NCI-H524 treated with DMSO at 0.1 percent for 48 hours (cell line): ENCODE measurements at places on chromosomes 2 and 18.

DNA sequence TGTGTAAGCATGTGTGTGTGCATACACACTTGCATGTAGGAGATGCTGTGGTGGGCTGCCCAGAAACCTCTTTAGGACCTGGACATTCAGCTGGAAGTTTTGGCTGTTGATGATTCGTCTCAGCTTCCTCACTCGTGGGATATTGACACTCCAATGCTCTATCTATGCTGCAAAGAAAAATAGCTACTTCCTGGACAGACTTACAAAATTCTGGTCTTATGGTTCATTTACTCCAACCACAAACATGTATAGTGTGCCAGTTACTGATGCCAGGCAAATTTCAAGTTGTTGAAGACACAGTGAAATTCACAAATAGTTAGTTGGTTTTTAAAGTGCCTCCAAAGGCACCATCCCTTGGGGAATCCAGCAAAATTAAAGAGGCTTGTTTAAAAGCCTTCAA is 882.6 kb downstream of the CPS1 start:
- DNase-seq = no peak

DNA sequence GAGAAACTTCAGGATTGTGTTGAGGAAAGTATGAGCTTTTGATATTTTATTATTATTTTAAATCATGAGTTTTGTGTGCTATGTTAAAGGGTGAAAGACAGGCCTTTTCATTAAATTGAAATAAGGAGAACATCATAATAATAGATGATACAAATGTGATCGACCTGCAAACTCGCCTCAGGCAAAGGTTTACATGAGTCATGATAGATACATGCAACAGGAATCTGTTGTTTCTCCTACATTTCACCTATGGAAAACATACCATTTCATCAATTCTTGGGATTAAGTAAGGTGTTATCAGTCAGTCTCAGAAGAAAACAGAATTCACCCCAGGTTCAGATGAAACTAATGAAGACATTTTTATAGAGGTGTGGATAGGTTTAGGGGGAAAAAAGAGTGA is 1992.5 kb upstream of the PIK3C3 start:
- no peak for DNase-seq

DNA sequence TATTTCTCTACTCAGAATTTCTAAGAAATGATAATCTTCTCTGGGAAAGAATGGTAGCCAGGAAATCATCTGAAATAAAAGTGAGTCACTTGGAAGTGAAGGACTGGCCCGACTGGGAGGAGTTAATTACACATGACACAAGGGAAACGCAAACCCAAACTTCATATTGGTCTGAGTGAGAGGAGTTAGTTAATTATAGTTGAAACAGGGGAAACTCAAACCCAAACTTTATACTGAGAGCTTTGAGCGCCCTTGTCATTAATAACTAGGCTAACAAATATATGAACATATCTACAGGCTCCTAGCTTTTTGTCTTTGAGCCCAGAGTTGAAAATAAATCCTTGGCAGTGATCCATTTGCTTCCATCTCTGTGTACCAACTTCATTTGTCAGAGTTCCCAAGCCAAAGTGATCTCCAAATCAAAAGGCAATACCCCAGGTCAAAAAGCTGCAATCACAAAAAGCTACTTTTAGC is 187.8 kb upstream of the COL3A1 start:
- DNase-seq = no peak

DNA sequence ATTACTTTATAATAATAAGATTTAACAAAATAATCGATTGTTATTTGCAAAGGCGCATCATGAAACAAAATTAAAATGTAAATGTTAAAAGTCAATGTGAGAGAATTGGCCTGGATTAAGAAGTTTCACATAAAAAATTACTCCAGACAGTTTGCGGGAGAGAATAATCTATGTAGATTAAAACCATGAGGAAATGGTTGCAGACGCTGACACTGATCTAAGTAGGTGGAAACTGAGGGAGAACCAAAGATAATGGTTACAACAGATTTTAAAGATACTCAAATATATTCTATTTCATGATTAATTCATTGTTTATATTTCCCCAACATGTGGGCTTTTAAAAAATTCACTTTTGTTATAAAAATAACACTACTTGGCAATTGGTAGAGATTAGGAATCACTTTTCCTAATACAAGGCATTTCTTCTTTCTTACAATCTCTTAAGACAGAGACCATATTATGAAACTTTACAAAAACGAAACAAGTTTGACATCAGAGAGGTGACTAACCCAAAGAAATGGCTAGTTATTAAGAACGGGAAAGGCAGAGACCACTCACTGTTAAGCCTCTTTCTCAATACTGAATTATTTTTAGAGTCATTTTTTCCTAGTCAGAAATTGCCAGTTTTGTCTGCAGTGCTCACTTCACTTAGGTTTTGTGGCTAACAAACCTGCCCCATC is 1.6 kb downstream of the KANSL1L start:
- no peak for DNase-seq

- no peak for DNase-seq
These were observed 2.3 kb downstream of the HDAC4 start for GRCh38 chr2:239398521-239398921.

- no peak for DNase-seq
These were observed 218.5 kb downstream of the KCNS3 start for GRCh38 chr2:18096836-18097405.

- DNase-seq = peak; percentile 20
These were observed 42.8 kb downstream of the PLEKHA3 start for GRCh38 chr2:178522950-178523595.

DNA sequence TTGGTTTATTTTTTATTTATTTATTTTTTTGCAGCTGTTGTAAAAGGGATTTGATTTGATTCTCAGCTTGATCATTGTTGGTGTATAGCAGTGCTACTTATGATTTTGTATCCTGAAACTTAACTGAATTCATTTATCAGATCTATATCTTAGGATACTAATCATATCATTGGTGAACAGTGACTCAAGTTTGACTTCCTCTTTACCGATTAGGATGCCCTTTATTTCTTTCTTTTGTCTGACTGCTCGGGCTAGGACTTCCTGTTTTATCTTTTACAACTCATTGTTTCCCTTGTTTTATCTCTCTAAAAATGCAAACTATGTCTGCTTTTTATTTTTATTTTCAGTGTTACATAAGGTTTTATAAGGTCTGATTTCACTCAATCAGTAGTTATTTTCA is 23.6 kb downstream of the SP100 start:
- no peak for DNase-seq

- DNase-seq = no peak
These were observed 47.0 kb upstream of the PPP1CB start for GRCh38 chr2:28704621-28705020.

GRCh38 chr18:10242936-10243680 is 211.3 kb upstream of the APCDD1 start:
- DNase-seq = no peak

DNA sequence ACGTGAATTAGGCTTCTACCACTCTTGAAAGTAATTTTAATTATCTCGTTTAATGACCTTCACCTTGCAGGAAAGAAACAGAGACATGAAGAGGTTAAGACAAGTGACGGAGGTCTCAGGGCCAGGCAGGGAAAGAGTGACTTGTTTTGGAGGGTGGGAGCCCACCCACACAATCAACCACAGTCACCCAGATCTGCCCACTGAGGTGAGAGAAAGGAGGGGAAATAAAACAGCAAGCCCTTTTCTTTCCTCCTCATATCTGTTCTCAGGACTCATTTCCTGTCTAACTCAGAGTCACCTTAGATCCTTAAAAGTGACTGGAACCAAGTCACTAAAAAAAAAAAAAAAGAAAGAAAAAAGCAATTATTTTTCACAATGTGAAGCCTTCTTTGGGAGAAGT is 26.8 kb downstream of the ATP8B1 start:
- no peak for DNase-seq

DNA sequence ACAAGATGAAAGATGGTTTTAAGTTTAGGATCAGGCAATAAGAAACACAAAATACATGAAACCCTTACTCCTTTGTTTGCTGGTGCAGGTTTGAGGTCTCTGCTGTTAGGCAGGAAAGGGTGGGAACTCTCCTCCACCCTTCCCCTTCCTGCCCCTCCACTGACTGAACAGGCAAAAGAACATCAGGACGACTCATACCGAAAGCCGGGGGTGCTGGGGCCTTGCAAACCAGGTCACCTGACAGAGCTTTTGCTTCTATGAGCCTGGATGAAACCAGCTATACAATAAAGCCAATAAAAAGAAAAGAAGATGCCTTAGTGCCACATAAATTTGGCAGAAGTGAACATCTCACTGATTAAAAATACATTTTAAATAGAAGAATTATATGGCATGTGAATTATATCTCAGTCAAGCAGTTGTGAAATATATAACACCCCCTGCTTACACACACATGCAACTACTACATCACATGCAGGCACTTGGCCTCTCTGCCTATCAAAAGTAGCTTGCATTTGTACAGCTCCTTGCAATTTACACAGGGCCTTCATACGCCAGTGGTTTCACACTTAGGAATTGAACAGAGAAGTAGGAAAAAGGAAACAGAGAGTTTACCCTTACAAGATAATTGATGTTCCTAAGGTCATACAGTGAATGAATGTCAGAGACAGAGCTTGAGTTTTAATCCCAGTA is 215.1 kb upstream of the TRIB2 start:
- DNase-seq = no peak

DNA sequence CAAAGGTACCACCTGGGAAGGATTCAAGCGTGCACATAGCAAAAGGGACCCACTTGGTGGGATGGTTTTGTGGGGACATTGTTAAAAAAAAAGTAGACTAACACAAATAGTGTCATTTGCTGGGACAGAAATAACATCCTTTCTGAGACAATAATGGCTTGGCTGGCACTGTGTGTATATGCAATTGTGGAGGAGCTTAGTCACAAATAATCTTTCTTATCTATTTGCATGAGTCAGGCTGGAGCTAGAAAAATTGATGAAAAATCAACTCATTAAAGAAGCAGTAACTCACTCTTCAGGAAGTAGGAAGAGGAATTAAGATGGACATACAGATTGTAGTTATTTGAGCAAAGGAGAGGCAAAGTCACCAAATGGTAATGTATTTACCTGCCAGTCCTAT is 29.5 kb upstream of the ITGB6 start:
- no peak for DNase-seq

DNA sequence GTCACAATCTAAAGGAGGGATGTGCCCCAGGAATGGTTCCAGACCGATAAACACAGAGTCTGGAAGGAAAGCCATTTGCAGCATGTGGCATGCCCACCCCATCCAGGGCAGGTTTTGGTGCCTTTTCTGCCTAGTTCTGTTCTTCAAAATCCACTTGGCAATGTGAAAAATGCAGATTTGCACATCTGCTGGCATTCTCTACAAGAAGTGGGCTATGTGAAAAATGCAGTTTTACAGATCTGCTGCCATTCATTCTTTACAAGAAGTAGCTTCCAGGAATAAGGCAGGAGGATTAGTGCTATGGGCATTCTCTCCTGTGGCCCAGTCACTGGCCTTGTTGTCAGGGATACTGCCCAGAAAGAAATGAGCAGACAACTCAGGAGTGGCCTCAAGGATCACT is 68.1 kb downstream of the C1D start:
- DNase-seq = no peak

DNA sequence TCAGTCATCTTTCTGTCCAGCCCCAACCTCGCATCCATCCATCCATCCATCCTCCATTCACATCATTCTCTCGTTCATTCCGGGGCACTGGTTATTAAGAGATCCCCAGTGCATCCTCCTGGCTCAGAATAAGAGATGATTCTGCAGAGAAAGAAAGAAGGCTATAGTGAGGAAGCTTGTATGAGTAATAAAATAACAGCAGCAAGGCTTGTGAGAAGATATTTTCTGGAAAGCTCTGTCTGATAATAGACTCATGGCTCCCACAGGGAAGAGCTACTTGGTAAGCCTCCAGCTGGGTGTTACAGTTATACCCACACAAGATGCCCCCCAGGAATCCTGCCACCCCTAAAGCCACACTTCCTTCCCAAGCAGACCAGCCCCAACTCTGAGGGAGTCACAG is 143.2 kb downstream of the MTCL1 start:
- no peak for DNase-seq

- no peak for DNase-seq
These were observed 31.0 kb downstream of the GLI2 start for GRCh38 chr2:120766470-120767351.

DNA sequence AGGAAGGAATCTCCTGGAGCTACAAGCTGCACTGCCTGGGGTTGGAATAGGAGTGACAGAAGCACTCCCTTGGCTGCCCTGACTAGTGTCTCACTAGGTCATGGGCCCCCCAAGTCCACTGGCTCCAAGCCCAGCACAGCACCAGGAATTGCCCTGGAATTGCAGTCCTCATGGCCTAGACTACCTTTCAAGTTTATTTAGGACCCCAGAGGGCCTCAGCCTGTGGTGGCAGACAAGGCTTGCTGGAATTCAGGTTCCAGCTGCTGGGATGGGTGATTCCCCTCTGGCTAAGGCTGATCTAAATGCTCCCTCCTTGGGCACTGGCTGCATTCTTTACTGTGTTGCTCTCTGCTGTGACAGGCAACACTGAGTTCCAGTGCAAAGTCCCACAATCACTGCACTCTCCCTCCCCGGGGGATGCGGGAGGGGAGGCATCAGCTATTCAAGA is 14.0 kb downstream of the STRADB start:
- DNase-seq = no peak

- peak; percentile 44 for DNase-seq
These were observed 45.0 kb downstream of the METTL4 start for GRCh38 chr18:2526329-2526728.

GRCh38 chr2:69773206-69773605 is 31.3 kb downstream of the ANXA4 start:
- no peak for DNase-seq

- DNase-seq = no peak
These were observed at the start of gene DUSP2 for GRCh38 chr2:96145036-96145847. Gene DUSP2, minus strand, starts transcription at chr2:96145440. Its CDS starts 86 bp downstream, at chr2:96145354.

GRCh38 chr2:173151671-173152401 is 76.2 kb downstream of the MAP3K20 start:
- no peak for DNase-seq

DNA sequence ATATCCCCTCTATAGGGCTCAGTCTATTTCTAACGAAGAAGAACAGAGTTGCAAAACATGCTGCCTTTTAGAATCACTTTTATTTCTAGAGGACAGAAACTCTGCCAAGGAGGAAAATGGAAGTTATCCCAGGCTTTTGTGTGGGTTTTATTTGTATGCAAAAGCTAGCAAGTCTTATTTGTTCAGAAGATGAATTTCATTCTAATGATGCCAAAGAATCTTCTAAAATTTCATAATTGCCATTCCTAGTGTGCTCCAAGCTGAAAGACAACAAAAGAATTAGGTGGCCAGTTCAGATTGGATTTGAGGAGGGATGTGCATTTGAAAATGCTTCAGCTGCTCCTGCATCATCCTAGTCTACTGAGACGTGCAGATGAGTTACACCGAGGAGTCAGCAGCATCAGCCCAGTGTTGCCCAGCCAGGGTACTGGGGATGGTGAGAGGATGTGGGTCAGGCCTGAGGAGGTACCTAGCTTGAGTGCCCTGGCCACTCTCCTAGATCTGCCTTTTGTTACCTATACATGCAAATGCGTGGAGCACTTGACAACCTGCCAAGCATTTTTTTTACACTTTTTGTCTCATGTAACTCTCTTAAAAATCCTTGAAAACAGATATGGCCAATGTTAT is 80.1 kb downstream of the KCNS3 start:
- DNase-seq = no peak

GRCh38 chr2:213763963-213764362 is 479.7 kb downstream of the SPAG16 start:
- DNase-seq = no peak
